ENCODE measurements at places on chromosomes 2 and 18.
A peak's percentile ranks its signal among the peaks of the same experiment; 100 is the strongest.

DNA sequence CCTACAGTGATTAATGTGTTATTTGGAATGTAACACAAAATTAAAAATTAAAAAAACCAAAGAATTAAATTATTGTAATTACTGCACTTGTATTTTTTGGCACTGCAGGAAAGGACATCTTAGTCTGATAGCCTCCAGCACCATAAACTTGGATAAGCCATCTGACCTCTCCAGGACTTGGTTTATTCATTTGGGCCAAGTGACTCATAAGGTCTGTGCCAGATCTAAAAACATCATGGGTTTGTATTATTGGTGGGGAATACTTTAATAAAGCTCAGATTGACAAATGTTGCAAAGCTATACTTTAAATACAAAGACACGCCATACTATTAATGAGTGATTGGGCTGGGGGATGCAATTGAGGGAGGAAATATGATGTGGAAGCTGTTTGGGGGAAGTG, 225.2 kb downstream of the ZNF521 start:
- no peak for DNase-seq

DNA sequence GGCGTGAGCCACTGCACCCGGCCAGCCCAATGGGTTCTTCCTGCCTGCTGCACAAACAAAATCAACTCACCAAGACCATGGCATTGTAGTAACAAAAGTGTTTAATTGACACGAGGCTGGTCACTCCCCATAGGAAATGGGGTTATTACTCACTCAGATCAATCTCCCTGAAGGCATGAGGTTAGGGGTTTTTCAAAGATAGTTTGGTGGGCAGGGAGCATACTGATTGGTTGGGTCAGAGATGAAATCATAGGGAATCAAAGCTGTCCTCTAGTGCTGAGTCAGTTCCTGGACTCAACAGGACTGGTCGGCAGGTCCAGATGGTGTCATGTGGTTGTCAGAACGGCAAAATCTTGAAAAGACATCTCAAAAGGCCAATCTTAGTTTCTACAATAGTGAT, 122.1 kb downstream of the TMEM17 start:
- DNase-seq = no peak

- DNase-seq = no peak
Measured at GRCh38 chr2:234768608-234769196, 183.1 kb upstream of the SH3BP4 start.

- peak; percentile 51 for DNase-seq
Measured at GRCh38 chr2:237673130-237674001, 46.0 kb downstream of the LRRFIP1 start.

DNA sequence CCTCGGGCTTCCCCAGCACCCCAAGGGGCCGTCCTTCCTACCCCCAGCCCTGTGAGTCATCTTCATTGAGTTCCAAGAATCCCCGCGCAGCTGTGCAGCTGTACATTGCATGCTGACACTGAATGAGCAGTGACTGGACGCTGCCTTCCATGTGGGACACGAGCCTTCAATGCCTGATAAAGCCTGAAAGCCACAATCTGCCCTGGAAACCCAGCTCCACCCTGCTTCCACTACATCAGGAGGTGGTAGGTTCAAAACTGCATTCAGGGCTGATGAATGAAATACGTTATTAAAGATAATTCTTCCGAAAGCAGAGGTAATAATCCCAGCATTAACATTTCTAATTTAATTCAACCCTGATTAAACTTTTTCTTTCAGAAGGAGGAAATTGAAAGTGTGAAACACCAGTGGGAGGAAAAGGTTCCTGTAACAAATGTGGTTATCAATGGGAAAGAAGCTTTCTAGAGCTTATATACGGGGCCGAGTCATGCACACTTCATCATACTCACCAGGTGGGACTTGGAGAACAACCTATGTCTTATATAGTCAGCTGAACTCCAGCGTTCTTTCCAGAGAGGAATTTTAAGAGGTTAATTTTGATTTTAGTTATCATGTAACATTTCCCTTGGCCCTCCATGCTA, 360.1 kb downstream of the LPIN1 start:
- no peak for DNase-seq

- no peak for DNase-seq
Measured at GRCh38 chr18:66615176-66615575, 11.3 kb upstream of the CDH19 start.

DNA sequence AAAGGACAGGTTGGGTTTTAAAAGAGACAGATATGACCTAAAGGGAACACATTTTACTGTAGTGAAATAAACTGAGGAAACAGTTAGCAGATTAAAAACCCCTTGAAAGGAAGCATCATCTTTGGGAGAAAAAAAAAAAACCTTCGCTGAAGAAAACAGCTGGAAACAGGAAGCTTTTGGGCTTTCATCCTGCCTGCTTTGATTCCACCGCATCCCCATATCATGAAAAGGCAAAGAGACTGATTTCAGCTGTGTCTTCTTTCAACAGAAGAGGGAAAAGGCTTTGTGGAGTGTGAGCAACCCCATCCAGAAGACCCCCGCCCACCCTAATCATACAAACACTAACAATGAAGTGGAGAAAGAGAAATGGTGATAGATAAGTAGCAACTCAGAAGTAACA, 86.4 kb downstream of the TCF4 start:
- DNase-seq = no peak

DNA sequence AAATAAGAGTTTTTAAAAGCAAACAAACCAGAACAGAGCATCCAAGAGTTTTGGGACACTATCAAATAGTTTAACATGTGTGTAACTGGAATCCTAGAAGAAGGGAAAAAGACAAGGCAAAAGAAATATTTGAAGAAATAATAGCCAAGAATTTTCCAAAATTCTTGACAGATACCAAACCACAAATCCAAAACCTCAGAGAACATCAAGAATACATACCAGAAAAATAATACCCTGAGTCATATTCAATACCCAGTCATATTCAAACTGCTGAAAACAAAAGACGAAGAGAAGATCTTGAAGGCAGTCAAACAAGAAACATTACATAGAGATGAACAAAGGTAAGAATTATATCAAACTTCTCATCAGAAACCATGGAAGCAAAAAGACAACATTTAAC, 22.9 kb downstream of the INO80C start:
- no peak for DNase-seq

GRCh38 chr2:118705032-118705431, 142.4 kb downstream of the EN1 start:
- no peak for DNase-seq

GRCh38 chr2:197358931-197359330, 48.4 kb upstream of the ANKRD44 start:
- DNase-seq = no peak

GRCh38 chr2:176421297-176422050, 152.2 kb downstream of the MTX2 start:
- DNase-seq = no peak

- no peak for DNase-seq
Measured at GRCh38 chr2:201357221-201357620, at the start of gene FLACC1. Gene FLACC1 (minus strand): TSS chr2:201357345. CDS start chr2:201351404, 5,941 bp downstream.

DNA sequence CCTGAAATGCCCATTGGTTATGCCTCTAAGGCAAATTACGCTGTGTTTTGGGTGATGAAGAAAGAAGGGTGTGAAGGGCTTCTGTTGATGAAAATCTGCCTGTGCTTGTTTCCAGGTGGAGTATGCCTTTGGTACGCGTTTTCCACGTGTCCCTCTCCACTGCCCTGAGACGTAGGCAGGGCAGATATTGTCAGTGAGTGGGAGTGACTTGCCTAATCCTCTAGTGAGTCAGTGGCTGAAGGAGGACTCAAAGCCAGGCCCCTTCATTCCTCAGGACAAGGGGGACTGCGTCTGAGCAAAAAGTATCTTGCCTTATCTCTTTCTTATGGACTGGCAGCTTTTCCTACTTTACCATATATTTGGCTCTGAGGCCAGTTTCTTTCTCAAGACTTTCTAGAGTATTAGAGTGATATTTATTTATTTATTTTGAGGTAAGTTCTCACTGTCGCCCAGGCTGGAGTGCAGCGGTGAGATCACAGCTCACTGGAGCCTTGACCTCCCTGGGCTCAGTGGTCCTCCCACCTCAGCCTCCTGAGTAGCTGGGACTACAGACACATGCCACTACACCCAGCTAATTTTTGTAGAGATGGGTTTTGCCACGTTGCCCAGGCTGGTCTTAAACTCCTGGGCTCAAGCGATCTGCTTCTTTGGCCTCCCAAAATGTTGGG, 10.2 kb downstream of the RALB start:
- DNase-seq = no peak

GRCh38 chr2:68104111-68104835, 41.5 kb upstream of the C1D start:
- no peak for DNase-seq
